ENCODE measurements at places on chromosomes 11 and 22.
A peak's percentile ranks its signal among the peaks of the same experiment; 100 is the strongest.

DNA sequence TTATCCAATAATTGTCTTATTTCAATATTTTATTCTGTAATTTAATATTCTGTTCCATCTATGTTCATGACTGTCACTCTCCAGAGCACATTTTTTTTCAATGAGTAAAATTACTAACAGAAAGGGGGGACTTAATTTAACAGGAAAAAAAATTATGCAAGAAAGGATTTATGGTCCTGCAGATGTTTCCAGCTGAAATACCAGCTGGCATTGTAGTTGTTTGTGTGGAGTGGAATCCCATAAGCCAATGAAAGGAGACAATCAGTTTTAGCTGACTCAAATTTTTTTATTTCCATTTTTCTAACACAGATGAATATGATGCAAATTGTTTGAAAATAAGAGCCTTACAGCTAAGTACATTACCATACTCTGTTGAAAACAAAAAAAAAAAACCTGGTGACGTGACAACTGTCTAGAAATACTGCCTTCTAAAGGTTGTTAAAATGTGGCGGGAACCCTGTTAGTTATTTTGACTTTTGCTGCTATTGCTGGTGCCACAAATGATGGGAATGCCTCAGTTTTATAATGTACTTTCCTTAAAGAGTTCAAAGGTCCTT, 389.1 kb downstream of the ETS1 start:
- no peak overlapping the region for H3K4me3 ChIP-seq
- no peak overlapping the region for H3K27ac ChIP-seq
- DNase-seq: no peak
- no peaks in the 10 kb centered on the region for H3K36me3 ChIP-seq

GRCh38 chr11:66889960-66890359, 33.1 kb downstream of the LRFN4 start:
- H3K27ac ChIP-seq: no peak overlapping the region
- DNase-seq: peak; percentile 84
- peaks cover 33% of the 10 kb centered on the region for H3K4me1 ChIP-seq
- H3K27me3 ChIP-seq: no peaks in the 10 kb centered on the region
- H3K4me3 ChIP-seq: no peak overlapping the region

DNA sequence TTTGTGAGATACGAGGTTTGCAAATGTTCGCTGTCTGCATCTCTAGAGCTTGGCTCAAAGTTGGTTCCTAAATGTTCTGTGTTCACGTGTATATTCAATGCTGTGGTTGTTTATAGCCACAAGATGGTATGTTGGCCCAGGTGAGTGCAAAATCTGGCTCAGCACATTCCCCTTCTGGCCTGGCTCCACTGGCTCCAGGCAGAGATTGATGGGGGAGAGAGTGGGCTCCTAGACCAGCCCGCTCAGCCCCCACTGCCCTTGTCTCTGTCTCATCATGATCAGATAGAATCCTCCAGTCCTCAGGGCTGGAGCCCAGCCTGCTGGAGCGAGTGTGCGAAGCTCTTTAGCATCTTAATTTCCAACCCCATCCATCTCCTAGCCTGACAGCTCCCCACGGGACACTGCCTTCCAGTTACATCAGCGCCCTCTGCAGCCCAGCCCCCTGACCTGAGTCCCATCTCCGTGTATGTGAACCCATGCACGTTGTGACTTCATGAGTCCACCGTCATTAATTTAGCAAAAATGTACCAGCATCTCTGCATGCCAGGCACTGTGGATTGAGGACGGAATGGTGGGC, 2.0 kb downstream of the P2RX3 start:
- peaks cover 48% of the 10 kb centered on the region for H3K4me1 ChIP-seq
- H3K27ac ChIP-seq: no peak overlapping the region
- DNase-seq: peak; percentile 65
- no peaks in the 10 kb centered on the region for H3K36me3 ChIP-seq
- no peaks in the 10 kb centered on the region for H3K27me3 ChIP-seq

GRCh38 chr11:119585043-119585781, 143.8 kb downstream of the NECTIN1 start:
- H3K36me3 ChIP-seq: no peaks in the 10 kb centered on the region
- peaks cover 13% of the 10 kb centered on the region for H3K4me1 ChIP-seq
- H3K4me3 ChIP-seq: peak overlapping the region; percentile 60
- peaks cover 25% of the 10 kb centered on the region for H3K27me3 ChIP-seq
- DNase-seq: peak; percentile 49

DNA sequence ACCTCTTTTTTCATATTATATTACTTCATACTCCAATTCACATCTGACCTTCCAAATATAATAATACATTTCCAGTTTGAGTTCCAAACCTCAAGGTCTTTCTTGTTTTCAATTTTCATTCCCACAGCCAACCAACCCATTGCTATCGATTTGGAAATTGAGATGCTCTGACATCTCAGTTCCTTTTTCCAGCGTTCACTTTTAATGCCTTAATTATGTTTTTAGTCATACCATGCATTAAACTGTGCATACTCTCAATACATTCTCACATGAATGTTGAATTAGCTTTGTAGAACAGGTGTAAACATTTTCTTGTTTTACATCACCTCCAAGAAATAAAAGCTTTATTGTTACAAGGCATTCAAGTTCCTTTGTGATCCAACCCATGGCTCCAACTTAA, 294.2 kb upstream of the ANO3 start:
- H3K4me3 ChIP-seq: no peak overlapping the region
- DNase-seq: no peak
- H3K36me3 ChIP-seq: no peaks in the 10 kb centered on the region

GRCh38 chr11:34468209-34468841, 29.6 kb downstream of the CAT start:
- peak; percentile 42 for DNase-seq
- H3K4me1 ChIP-seq: no peaks in the 10 kb centered on the region
- H3K36me3 ChIP-seq: no peaks in the 10 kb centered on the region

DNA sequence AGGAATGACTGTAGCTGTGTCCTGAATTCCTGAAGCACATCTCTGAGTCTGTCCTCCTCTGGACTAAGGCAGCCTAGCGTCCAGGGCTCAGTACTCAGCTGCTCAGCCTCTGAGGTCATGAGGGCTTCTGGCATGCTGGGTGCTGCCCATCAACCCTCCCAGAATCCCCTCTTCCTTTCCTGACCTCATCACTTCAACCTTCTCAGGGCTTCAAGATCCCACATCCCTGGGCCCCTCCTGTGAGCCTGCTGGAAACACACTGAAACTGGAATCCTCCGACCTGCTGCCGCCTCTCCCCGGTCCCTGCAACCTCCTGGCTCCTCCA, 803 bp downstream of the KRTAP5-8 start:
- no peak overlapping the region for H3K4me3 ChIP-seq
- no peaks in the 10 kb centered on the region for H3K36me3 ChIP-seq
- no peak overlapping the region for H3K27ac ChIP-seq
- H3K4me1 ChIP-seq: no peaks in the 10 kb centered on the region

DNA sequence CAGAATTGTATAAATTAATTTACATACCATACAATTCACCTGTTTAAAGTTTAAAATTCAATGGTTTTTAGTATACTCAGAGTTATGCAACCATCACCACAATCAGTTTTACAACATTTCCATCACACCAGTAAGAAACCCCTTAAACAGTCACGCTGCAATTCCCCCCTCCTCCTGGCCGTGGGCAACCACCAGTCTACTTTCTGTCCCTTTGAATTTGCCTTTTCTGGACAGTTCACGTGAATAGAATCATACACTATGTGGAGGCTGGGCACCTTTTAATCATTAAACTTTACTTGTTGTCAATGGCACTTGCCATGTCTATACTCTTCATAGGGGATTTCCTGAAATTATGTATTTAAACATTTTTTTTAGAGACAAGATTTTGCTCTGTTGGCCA, 20.1 kb upstream of the SWAP70 start:
- DNase-seq: no peak
- H3K27ac ChIP-seq: no peak overlapping the region
- no peaks in the 10 kb centered on the region for H3K27me3 ChIP-seq
- no peaks in the 10 kb centered on the region for H3K36me3 ChIP-seq
- no peaks in the 10 kb centered on the region for H3K4me1 ChIP-seq

DNA sequence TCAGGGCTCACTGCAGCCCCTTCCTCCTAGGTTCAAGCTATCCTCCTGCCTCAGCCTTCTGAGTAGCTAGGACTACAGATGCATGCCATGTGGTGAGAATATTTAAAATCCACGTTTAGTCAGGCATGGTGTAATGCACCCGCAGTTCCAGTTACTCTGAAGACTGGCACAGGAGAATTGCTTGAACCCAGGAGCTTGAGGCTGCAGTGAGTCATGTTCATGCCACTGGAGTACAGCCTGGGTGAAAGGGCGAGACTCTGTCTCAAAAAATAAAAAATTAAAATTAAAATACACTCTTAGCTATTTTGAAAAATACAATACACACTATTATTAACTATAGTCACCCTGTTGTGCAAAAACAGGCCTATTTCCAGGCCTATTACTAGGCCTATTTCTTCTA, 38.4 kb downstream of the NOX4 start:
- no peaks in the 10 kb centered on the region for H3K36me3 ChIP-seq
- no peak overlapping the region for H3K4me3 ChIP-seq
- no peak for DNase-seq

- no peaks in the 10 kb centered on the region for H3K36me3 ChIP-seq
- DNase-seq: no peak
- H3K27me3 ChIP-seq: no peaks in the 10 kb centered on the region
- no peak overlapping the region for H3K4me3 ChIP-seq
- H3K4me1 ChIP-seq: no peaks in the 10 kb centered on the region
These were observed 3.7 kb downstream of the OR6Q1 start for GRCh38 chr11:58034471-58034870.

GRCh38 chr22:31340360-31340759, 5.8 kb downstream of the PATZ1 start:
- DNase-seq: no peak
- H3K27me3 ChIP-seq: no peaks in the 10 kb centered on the region
- H3K27ac ChIP-seq: no peak overlapping the region
- no peaks in the 10 kb centered on the region for H3K36me3 ChIP-seq

DNA sequence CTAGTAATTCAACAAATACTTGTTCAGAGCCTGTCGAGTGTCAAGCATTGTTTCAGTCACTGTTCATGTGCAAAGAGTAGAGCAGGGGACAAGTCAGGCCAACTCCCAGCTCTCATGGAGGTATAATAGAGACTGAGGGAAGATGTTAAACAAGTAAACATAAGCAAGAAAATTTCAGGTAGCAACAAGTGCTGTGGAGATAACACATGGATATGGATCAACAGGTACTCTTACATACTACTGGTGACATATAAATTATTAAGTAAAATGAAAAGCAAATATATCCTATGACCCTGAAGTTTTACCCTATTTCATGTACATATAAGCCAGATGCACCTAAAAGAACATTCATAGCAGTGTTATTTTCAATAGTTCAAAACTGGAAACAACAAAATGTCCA, 42.7 kb downstream of the SIK2 start:
- H3K27me3 ChIP-seq: no peaks in the 10 kb centered on the region
- peaks cover 2% of the 10 kb centered on the region for H3K4me1 ChIP-seq
- no peak overlapping the region for H3K27ac ChIP-seq
- DNase-seq: no peak

GRCh38 chr11:87215236-87215635, 177.5 kb downstream of the TMEM135 start:
- H3K27ac ChIP-seq: no peak overlapping the region
- no peaks in the 10 kb centered on the region for H3K36me3 ChIP-seq
- H3K4me3 ChIP-seq: no peak overlapping the region
- DNase-seq: no peak

- no peaks in the 10 kb centered on the region for H3K4me1 ChIP-seq
- no peaks in the 10 kb centered on the region for H3K36me3 ChIP-seq
- no peak for DNase-seq
- H3K27me3 ChIP-seq: no peaks in the 10 kb centered on the region
These were observed 166.0 kb downstream of the KIRREL3 start for GRCh38 chr11:126834573-126834972.

DNA sequence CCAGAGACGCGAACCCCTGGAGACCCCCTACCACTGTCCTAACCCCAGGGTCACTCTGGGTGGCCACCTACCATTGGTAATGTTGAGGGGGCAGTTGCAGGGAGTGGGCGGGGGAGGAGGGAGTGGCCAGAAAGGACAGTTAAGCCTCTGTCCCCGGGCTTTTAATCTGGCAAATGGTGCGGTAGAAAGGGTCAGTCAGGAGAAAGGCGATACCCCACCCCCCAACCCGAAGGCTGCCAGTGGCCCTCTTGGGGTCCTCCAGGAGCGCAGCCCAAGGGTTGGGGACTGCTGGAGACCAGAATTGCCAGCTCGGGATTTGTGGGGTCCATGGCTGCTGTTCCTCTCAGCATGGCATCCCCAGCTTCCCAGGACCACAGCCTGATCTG, 742 bp downstream of the P2RY2 start:
- H3K4me3 ChIP-seq: peak overlapping the region; percentile 58
- DNase-seq: peak; percentile 53
- H3K27me3 ChIP-seq: peaks cover 49% of the 10 kb centered on the region
- H3K4me1 ChIP-seq: peaks cover 12% of the 10 kb centered on the region

- no peaks in the 10 kb centered on the region for H3K4me1 ChIP-seq
- H3K27ac ChIP-seq: no peak overlapping the region
These were observed 42.2 kb downstream of the TMEM123 start for GRCh38 chr11:102410382-102410784.

GRCh38 chr11:59719556-59719955, 5.9 kb upstream of the OR10V1 start:
- no peak for DNase-seq
- no peaks in the 10 kb centered on the region for H3K4me1 ChIP-seq
- no peak overlapping the region for H3K4me3 ChIP-seq
- H3K27me3 ChIP-seq: no peaks in the 10 kb centered on the region
- H3K27ac ChIP-seq: no peak overlapping the region
- H3K36me3 ChIP-seq: no peaks in the 10 kb centered on the region

GRCh38 chr11:70324376-70325115, 54.1 kb downstream of the PPFIA1 start:
- H3K4me3 ChIP-seq: no peak overlapping the region
- DNase-seq: peak; percentile 46
- peaks cover 38% of the 10 kb centered on the region for H3K4me1 ChIP-seq
- H3K36me3 ChIP-seq: peaks cover 14% of the 10 kb centered on the region
- peak overlapping the region; percentile 55 for H3K27ac ChIP-seq
- no peaks in the 10 kb centered on the region for H3K27me3 ChIP-seq

GRCh38 chr11:62033191-62034035, 66.0 kb upstream of the FTH1 start:
- H3K27me3 ChIP-seq: no peaks in the 10 kb centered on the region
- H3K27ac ChIP-seq: no peak overlapping the region
- no peak overlapping the region for H3K4me3 ChIP-seq
- no peaks in the 10 kb centered on the region for H3K36me3 ChIP-seq
- no peak for DNase-seq
- no peaks in the 10 kb centered on the region for H3K4me1 ChIP-seq

DNA sequence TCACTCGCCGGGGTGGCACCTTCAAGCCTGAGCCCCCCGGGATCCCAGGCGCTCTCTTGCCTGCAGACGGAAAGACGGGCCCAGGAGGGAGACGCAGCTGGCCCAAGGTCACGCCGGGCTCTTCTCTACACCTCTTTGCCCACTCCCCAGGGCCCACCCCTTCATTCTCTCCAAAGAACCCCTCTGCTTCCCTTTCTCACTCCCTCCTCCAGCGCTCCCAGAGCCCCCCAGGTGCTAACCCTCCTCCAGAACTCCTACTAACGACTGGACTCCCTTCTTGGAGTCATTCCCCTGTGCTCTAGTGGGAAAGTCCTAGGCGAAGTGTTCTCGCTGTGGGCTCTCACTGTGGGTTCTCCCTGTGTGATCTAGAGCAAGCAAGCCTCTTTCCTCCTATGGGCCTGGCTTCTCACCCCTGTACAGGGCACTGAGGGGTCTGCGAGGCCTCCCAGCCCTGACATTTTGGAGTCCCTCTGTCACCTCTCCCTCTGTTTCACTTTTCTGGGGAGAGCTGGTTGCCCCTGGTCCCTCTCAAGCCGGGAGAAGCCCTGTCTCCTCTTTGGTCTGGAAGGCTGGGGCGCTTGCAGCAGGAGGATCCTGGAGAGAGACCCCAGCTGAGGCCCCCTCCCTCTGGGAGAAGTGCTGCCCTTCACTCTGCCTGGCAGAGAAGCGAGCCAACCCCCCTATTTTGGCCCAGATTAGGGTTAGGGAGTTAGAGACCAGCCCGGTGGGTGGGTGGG, 858 bp downstream of the OAF start:
- no peak overlapping the region for H3K27ac ChIP-seq
- peaks cover 26% of the 10 kb centered on the region for H3K4me1 ChIP-seq
- H3K4me3 ChIP-seq: peak overlapping the region; percentile 58
- no peaks in the 10 kb centered on the region for H3K36me3 ChIP-seq
